ENCODE measurements at places on chromosomes 12 and 14.

- no peak for DNase-seq
Measured at GRCh38 chr12:120132863-120133385, 16.4 kb upstream of the RAB35 start.

DNA sequence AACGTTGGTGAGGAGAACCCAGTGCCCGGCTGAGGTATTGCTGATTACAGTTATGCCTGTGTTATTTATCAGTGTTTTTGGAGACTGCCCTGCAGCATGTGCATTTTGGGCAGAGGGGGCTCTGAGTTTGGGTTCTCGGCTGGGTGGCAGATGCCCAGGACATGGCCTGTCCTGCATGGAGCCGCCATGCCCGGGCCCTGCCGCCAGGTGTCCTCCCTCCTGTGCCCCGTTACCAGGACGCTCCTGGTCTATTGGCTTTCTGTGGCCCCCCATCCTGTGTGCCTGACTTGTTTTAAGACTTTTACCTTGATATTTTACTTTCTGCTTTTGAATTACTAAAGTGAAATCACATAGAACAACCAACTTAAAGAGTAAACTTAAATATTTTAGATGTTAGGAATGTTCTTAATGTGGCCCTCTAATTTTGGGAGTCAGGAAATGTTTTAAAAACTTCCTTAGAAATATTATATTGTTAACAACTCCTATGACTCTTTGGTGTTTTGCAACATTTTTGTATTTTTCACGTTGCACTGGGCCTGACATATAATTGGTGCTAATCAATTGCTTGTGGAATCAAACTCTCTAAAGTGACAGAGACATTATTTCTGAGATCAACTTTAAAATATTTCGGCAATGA, 51.8 kb downstream of the PRIMA1 start:
- no peak for DNase-seq

GRCh38 chr14:23789696-23790095, 153.5 kb downstream of the DHRS2 start:
- DNase-seq: no peak

- DNase-seq: no peak
Measured at GRCh38 chr14:101335061-101335661, 226.1 kb upstream of the DIO3 start.

GRCh38 chr14:41606282-41606531, 469 bp upstream of the LRFN5 start:
- DNase-seq: no peak

GRCh38 chr14:41285186-41285748, 321.4 kb upstream of the LRFN5 start:
- DNase-seq: no peak
